ENCODE measurements at places on chromosomes 16 and 17. TPM values are rescaled to one million over a fixed set of nuclear protein-coding genes. Genes with fewer than 3 reads are reported as not detected.

The KDM6B gene
- 1.3 TPM for total RNA-seq

The OTOP2 gene
- not detected for total RNA-seq

The VPS35L gene
- total RNA-seq: 28.6 TPM

The C17orf67 gene
- total RNA-seq: 1.3 TPM

The RAB26 gene
- not detected for total RNA-seq

The GAS2L2 gene
- total RNA-seq: not detected

The MFAP4 gene
- total RNA-seq: 79.0 TPM

The NACA2 gene
- not detected for total RNA-seq

The ZNF423 gene
- 0.43 TPM for total RNA-seq

The CNGB1 gene
- total RNA-seq: not detected

The ZNF23 gene
- total RNA-seq: 10.9 TPM

The TP53 gene
- total RNA-seq: 26.2 TPM

GRCh38 chr16:10932959-10933710 lies 9.1 kb downstream of the DEXI start:
- DNase-seq: no peak

GRCh38 chr16:4182581-4183236 lies 59.2 kb downstream of the SRL start:
- no peak for DNase-seq

DNA sequence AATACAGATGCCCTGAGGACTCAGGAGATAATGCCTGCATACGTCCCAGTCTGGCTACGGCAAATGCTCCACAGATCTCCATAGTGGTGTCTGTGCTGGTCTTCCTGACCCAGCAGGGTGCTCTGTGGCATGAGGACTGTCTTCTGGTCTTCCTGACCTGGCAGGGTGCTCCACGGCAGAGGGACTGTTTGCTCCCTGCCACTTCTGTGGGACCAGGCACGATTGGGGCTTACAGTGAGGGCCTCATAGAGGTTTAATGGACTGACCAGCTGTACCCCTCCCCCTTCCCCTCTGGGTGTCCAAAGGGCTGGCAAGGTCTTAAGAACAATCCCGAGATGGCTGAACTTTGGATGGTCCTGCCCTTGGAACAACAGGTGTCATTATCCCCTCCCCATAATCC lies 123.1 kb downstream of the C16orf78 start:
- no peak for DNase-seq

GRCh38 chr16:87076950-87077749 lies 240.0 kb downstream of the C16orf95 start:
- peak; percentile 70 for DNase-seq

DNA sequence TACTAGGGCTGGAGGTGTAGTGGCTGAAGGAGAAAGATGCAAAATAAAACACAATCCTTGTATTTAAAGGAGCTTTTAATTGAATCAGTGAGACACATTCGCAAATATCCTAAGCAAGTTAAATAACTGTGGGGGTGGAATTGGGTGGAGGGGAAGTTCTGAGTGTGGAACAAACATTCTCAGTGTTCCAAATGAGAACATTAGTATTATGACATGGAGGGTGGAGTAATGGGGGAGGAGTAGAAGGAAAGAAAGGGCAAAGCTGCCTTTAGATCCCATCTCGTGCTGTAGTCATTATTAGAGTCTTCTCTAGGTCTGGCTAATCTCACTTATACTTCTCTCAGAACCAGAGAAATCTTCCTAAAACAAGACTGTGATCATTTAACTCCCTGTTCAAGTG lies 169.7 kb downstream of the ANKFN1 start:
- DNase-seq: no peak

- DNase-seq: no peak
These were observed 4.6 kb downstream of the CLUH start for GRCh38 chr17:2706911-2707510.

GRCh38 chr16:85750146-85750826 lies 610 bp downstream of the C16orf74 start:
- DNase-seq: peak; percentile 52

- DNase-seq: no peak
These were observed 61.5 kb downstream of the GNAO1 start for GRCh38 chr16:56252835-56253234.

DNA sequence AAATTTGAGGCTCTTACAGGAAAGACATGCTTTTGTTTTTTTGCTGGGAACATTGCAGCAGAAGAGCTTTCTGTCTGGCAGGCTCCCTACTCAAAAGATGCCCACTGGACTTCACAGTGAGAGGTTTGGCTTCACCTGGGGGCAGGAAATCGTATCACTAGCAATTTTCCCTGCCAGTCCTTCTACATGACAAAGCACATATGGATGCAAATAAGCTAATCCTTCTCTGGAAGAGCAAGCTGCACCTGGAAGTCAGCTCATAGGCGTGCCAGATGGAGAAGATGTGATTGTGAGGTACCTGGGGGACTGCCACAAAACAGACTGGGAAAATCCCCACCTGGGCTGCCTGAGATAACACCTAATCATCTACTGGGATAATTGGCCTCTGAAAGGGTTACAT lies 195.0 kb upstream of the CPHXL start:
- DNase-seq: no peak

DNA sequence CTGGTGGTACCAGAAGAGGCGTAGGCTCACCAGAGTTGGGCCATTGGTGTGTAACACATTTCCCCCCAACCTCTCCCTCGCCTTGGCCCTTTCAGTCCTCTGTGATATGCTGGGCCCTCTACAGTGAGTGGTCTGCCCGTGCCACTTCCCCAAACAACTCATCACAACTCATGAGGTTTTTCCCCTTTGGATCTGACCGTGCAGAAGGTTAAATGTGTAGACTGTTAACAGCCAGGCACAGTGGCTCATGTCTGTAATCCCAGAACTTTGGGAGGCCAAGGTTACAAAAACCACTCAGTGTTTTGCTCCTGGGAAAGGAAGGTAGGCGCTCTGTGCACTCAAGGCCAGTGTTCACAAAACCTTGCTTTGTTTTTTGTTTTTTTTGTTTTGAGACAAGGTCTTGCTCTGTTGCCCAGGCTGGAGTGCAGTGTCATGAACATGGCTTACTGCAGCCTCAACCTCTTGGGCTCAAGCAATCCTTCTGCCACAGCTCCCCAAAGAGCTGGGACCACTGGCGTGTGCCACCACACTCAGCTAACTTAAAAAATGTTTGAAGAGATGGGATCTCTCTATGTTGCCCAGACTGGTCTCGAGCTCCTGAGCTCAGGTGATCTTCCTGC lies 11.3 kb upstream of the CYB5B start:
- no peak for DNase-seq

GRCh38 chr17:1560101-1560857 lies 2.3 kb downstream of the PITPNA start:
- no peak for DNase-seq

DNA sequence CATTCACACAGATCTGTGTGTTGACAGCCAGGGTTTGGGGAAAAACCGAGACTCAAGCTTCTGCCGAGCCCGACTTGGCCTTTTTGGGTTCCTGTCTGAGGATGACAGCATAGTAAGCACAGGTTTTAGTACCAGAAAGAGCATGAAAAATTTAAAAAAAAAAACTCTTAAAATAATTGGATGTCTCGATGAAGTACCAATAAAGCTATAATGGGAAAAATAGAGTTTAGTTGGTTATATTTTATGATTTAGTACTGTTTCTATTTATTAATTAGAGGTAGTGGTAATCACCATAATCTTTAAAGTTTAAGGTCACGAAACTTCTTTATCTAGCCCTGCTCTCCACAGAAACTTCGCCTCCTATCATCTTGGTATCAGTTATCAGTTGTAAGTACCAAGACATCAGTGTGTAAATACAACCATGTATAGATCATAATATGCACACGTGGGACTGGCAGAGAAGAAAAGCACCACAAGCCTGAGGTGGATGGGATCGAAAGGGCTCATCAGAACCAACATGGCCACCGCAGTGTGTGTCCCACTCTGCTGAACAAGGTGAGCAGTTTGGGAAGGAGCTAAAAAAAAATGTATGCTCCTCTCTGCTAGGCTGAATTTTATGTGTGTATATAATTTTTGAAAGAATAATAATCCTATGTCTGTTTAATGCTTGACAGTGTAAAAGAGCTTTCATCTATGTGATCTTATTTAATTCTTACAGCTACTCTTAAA lies 14.4 kb upstream of the EEF2K start:
- peak; percentile 54 for DNase-seq

GRCh38 chr16:74511961-74512360 lies 90.7 kb upstream of the CLEC18B start:
- no peak for DNase-seq

GRCh38 chr16:28495098-28495793 lies 803 bp downstream of the APOBR start:
- DNase-seq: no peak

- no peak for DNase-seq
These were observed 252.2 kb downstream of the CPPED1 start for GRCh38 chr16:12551530-12551929.

GRCh38 chr17:31250229-31250628 lies 46.8 kb downstream of the OMG start:
- no peak for DNase-seq

GRCh38 chr16:64964126-64964540 lies 157.7 kb downstream of the CDH11 start:
- peak; percentile 68 for DNase-seq

DNA sequence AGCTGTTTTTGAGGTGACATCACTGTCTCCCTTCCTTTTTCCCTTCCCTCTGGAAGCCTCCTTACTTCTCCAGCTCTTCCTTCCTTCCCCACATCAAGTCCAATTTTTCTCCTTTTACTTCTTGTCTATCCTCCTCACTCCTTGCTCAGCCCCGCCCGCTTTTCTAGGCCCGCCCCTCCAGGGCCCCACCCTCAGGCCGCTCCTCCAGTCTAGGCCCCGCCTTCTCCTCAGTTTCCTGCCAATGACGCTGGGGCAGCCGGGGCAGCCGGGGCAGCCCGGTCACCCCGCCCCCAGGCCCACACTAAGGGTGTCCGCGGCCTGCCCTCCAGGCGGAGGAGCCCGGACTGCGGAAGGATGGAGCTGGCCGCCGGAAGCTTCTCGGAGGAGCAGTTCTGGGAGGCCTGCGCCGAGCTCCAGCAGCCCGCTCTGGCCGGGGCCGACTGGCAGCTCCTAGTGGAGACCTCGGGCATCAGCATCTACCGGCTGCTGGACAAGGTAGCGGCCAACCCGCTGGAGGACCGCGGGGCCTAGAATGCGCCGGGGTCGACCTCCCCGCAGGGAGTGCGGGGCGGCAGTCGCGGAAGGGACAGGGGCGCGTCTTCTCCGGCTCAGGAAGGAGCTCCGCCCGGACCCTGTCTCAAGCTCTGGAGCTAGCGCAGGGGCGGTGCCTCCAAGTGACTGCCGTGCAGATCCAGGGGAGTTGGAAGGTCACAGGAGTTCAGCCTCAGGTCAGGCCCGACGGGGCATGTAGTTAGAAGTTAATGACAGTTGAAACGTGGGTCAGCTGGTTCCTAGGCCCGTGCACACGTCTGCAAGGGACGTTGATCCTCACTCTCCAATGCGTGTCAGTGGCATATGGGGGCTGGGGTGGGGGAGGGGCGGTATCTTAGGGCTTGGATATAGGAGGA lies at the start of gene PCTP:
Gene PCTP, plus strand, starts transcription at position 302 of the 908 bp plus-strand sequence. Its CDS starts 53 bp downstream, at position 355.
- peak; percentile 98 for DNase-seq

GRCh38 chr16:8764525-8765250 lies 32.8 kb downstream of the TMEM186 start:
- DNase-seq: no peak

GRCh38 chr16:69166946-69167930 lies 19.7 kb upstream of the SNTB2 start:
- peak; percentile 59 for DNase-seq

DNA sequence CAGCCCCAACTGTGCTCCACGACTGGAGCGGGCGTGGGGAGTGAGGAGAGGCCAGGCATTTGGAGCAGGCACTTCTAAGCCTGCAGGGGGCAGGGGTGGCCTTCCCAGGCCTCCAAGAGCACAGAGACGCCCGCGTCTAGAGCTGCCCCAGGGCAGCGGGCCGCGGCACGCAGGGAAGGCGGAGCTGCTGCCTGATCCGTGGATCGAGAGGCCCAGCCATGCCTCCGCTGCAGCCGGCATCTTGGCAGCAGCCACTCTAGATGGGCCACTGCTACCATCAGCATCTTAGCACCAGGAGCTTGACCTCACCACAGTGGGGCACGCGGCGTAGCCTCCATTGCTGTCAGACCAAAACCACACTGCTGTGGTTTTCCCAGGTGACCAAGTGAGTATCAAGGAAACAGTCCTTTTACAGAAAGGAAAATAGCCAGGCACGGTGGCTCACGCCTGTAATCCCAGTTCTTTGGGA lies 20.4 kb upstream of the WDR45B start:
- peak; percentile 90 for DNase-seq

GRCh38 chr17:7855660-7856010 lies 769 bp downstream of the TMEM88 start:
- DNase-seq: no peak

DNA sequence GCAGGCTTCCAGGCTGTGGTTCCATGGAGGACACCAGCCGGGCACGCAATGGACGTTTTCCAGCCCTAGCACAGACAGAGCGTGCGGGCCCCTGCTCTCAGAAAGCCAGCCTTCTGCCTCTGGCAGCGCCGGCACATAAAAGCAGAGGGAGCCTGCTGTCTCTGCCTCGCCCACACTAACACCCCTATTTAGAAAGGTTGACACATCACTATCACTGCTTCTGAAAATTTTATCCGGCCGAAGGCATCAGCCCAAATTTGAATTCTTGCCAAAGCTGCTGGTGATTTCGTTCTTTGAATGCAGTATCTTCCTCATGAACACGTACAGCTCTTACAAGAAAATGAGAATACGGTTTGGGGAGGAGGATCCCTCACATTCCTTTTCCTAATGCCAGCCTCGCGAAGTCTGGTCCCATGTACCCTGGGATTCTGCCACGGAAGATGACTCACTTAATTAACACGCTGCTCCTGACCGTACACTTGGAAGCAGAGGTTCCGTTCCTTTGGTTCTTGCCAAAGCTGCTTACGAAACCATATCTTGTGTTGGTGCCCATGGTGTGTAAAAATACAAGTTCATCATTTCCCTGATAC lies 1.3 kb upstream of the RAB11FIP3 start:
- peak; percentile 99 for DNase-seq

DNA sequence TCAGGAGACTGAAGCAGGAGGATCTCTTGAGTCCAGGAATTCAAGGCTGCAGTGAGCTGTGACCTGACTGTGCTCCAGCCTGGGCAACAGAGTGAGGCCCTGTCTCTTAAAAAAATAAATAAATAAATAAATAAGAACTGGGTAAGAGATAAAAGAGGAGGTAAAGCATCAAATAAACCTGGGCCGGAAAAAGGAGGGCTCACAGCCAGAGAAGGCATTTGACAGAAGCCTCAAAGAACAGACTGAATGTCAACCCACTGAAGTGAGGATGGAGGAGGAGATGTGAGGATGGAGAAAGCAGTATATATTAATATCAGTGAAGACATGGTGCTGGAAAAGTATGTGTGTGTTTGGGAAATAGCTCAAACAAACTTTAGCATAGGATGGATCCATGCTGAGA lies 6.1 kb downstream of the NOG start:
- DNase-seq: no peak

GRCh38 chr16:83021045-83021444 lies 394.3 kb downstream of the CDH13 start:
- no peak for DNase-seq

- DNase-seq: peak; percentile 86
These were observed 233.6 kb downstream of the SEC14L1 start for GRCh38 chr17:77374170-77374936.

DNA sequence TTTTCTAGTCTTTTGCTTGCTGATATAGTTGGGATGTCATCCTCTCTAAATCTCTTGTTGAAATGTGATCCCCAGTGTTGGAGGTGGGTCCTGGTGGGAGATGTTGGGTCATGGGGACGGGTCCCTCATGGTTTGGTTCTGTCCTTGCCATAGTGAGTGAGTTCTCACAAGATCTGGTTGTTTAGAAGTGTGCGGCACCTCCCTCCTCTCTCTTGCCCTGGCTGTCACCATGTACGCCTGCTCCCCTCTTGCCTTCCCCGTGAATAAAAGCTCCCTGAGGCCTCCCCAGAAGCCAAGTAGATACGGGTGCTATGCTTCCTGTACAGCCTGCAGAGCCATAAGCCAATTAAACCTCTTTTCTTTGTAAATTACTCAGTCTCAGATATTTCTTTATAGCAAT lies 15.2 kb downstream of the IL4R start:
- DNase-seq: no peak

Data from GM23248 (cell line).